SK-N-DZ (cell line): ENCODE measurements at places on chromosomes 2 and 18.

GRCh38 chr2:171522788-171523087, 464 bp downstream of the CYBRD1 start:
- DNase-seq = no peak

- no peak for DNase-seq
Measured at GRCh38 chr2:156891609-156892008, 365.9 kb upstream of the GALNT5 start.

- no peak for DNase-seq
Measured at GRCh38 chr2:176123411-176124109, 1.0 kb downstream of the HOXD9 start.

DNA sequence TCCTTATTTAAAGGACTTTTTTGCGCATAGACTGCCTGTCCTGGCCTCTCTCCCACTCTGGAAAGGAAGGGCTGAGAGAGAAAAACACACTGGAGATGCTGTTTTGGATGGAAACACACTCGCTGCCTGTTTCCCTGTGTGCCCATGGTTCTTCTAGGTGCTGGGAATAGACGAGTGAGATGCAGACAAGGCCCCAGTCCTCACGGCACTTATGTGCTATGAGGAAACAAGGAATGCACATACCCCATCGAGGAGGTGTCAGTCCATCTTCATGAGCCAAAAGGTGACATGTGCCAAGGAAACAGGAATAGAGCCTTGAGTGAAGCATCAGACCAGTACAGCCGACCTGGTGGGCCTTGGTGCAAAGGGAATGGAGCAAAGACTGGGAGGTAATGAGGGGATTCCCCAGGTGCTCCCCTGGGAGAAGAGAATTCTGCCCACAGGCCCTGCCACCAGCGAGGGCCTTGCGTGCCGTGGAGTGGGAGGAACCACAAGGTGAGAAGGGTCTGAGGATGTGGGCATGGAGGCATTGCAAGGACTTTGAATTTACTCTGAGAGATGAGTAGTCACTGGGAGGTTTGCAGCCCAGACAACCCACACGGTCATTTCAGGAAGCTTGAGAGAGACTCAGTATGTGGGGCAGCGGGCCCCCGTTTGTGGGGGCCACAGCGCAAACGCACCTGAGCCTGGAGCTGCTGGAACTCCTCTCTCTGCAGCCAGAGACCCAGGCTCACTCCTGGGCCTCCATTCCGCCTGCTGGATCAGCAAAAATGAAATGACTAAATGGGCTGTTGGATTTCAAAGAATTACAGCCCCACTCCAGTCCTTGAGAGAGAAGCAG, 197.5 kb upstream of the COPS8 start:
- no peak for DNase-seq

GRCh38 chr18:47754311-47755101, 176.0 kb downstream of the SMAD2 start:
- DNase-seq = peak; percentile 32

DNA sequence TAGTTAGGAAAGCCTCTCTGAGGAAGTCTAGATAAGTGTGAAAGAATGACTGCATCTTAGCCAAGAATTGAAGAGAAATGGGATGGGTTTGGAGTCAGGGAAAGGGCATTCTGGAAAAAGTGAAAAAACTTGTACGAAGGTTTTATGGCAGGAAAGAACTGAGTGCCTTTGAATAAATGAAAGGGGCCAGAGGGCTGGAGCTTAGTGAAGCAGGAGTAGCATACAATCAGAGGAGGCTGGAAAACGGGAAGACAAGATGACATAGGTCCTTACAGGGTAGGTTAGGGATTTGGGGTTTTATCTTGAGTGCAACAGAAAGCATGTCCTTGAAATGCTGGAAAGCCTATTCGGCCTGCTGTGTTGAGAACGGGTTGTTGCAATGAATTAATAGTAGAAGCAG, 152.6 kb upstream of the RND3 start:
- no peak for DNase-seq

- no peak for DNase-seq
Measured at GRCh38 chr2:127023504-127023903, 83.5 kb downstream of the BIN1 start.

DNA sequence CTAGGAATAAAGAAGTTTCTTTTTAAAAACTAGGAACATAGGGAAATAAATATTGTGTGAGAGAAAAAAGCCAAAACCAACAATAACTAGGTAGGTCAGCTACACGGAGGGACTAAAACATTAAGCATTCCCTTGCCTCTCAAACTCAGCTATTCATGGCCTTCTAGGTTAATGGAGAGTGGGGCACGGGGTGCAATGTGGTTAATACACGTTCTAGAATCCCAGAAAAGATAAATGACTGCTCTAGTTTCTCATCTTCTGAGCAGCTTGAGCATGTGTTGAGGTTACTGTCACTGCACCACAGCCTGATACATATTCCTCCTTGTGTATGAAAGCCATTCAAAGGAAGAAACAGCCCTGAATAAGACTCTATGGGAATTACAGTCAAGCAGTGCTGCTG, 31.4 kb downstream of the SLC8A1 start:
- no peak for DNase-seq

DNA sequence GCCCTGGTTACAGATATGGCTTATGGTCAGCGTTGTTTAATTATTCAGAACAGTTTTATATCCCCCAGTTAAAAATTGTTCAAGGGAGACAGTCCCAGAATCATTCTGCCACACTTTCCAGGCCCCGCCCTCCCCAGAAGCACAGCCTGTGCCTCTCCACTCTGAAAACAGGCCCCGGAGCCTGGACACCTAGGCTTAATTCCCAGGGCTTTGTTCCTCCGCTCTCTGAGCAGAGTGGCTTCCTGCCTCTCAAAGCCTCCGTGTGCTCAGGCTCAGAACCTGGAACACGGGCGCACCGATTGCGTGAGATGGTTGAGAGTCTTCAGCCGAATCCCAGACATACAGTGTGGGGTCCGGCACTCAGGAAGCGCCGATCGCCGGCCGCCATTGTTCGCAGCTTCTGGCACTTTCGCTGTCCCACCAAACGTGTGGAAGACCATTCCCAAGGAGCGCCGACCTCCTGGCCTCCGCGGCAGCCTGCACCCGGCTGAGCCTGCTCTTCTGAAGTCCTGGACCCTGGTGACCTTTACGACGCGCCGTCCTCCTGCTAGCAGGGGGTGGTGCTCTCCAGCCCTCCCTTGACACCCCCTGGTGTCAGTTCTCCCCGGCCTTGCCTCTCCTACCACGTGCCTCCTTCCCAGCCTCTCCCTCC, 45.6 kb downstream of the TWIST2 start:
- no peak for DNase-seq
